ENCODE measurements at places on chromosomes 12 and 14.

GRCh38 chr12:13135371-13136178 is 32.1 kb upstream of the GSG1 start:
- DNase-seq: peak; percentile 71

DNA sequence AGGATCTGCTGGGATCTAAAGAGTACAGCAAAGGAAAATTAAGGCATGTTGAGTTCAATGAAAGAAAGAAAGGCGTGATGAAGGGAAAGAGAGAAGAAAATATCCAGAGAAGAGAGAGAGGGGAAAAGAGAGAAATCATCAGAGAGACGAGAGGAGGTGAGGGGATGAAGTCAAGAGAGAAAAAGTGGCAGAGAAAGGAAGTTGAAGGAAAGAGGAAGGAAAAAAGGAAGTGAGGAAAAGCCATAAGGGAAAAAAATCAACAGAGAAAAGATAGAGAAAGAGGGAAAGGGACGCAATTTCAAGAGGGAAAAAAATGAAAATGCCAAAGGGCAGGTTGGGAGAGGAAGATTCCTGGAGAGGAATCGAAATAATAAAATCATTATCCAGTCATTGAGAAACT is 40.4 kb downstream of the LLPH start:
- no peak for DNase-seq

GRCh38 chr14:102910442-102910841 is 12.0 kb upstream of the AMN start:
- DNase-seq: no peak

- no peak for DNase-seq
These were observed 381.2 kb upstream of the LRFN5 start for GRCh38 chr14:41225433-41225832.

- DNase-seq: no peak
These were observed 13.8 kb upstream of the NELL2 start for GRCh38 chr12:44889926-44890325.

DNA sequence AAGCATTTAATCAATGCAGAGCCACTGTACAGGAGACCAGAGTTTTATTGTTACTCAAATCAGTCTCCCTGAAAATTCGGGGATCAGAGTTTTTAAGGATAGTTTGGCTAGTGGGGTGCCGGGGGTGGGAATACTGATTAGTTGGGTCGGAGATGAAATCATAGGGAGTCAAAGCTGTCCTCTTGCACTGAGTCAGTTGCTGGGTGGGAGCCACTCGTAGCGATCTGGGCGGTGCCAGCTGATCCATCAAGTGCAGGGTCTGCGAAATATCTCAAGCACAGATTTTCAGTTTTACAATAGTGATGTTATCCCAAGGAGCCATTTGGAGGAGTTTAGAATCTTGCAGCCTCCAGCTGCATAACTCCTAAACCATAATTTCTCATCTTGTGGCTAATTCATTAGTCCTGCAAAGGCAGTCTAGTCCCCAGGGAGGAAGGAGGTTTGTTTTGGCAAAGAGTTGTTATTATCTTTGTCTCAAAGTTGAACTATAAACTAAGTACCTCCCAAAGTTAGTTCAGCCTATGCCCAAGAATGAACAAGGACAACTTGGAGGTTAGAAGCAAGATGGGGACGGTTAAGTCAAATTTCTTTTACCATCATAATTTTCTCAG is 169.4 kb upstream of the PLEKHG7 start:
- DNase-seq: peak; percentile 36

GRCh38 chr14:69960296-69960695 is 81.1 kb downstream of the SMOC1 start:
- no peak for DNase-seq

GRCh38 chr12:91123236-91123916 is 12.1 kb upstream of the LUM start:
- DNase-seq: no peak

- DNase-seq: no peak
These were observed 185.8 kb downstream of the STXBP6 start for GRCh38 chr14:24863968-24864684.

DNA sequence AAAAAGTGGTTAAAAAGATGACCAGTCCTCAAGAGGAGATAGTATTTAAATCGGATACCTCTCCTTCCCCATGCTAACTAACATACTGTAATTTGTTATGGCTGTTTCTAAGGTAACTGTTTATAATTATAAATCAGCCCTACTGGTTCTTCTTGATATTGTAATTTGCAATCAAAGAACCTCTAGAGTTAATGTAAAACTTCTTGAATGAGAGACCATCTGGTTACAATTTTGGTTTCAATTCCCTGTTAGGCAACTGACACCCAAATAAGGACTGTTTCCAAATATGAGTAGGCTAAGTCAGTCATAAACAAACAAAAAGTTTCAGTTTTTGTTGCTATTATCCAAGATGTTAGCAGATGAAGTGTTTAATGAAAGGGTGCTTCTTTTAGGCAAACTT is 120.2 kb upstream of the DNM1L start:
- DNase-seq: peak; percentile 47

DNA sequence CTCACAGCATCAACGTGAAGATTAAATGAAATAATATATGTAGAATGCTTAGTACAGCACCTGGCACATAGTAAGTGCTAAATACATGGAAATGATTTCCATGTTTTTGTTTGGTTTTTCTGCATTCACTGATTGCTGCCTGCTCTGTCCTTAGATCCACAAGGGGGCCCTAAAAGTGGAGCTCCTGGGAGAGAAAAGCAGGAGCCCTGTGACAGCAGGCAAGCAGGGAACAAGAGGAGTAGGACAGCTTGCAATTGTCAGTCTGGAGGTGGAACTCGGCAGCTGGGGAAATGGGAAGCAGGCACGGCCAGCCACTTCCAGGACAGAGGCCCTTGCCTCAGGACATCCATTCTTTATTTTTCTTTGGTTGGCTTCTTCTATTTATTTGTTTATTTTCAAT is 292.9 kb downstream of the BMP4 start:
- peak; percentile 40 for DNase-seq

DNA sequence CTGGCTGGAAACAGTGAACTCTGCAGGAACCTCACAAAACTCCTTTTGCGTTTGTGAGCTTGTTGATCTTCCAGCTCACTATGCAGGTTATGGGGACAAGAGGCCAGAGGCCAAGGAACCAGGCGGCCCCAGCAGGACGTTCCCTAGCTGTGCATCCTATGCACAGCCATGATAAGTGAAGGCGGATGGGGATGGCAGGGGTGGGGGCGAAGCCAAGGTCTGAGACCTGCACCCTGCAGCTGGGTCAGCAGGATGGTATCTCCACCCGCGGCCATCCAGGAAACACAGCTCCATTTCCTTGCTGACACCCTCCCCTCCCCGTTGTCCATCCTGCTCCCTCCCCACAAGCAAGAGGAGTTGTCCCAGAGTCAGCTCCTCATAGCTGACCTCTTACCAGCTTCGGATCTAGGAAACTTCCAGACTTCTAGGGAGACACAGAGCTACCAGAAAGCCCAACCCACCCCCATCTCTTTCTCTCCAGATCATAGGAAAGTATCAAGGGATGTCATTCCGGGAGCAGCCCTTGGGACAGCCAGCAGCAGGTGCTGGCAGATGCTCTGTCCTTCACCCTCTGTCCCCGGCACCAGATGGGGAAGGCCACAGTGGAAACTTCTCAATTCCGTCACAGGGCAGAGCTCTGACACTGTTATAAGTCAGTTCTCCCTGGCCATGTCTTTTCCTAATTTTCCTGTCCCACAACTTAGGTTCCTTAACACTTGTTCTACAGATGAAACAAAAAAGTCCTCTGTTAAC is 9.4 kb downstream of the ZBTB39 start:
- no peak for DNase-seq

DNA sequence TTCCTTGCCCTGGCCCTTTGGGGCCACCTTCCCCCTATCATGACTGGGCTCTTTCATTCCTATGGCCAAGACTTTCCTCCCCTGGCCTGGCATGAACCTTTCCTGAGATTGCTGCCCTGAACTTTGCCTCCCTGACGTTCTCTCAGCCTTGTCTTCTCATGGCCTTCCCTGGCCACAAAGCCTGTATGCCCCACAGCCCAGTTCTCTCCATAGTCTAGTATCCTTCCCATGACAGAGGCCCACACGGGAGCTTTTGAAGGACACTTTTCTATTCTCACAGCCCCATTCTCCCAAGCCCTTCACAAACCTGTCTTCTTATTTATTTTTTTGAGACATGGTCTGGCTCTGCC is 4.5 kb upstream of the RNU7-1 start:
- no peak for DNase-seq

DNA sequence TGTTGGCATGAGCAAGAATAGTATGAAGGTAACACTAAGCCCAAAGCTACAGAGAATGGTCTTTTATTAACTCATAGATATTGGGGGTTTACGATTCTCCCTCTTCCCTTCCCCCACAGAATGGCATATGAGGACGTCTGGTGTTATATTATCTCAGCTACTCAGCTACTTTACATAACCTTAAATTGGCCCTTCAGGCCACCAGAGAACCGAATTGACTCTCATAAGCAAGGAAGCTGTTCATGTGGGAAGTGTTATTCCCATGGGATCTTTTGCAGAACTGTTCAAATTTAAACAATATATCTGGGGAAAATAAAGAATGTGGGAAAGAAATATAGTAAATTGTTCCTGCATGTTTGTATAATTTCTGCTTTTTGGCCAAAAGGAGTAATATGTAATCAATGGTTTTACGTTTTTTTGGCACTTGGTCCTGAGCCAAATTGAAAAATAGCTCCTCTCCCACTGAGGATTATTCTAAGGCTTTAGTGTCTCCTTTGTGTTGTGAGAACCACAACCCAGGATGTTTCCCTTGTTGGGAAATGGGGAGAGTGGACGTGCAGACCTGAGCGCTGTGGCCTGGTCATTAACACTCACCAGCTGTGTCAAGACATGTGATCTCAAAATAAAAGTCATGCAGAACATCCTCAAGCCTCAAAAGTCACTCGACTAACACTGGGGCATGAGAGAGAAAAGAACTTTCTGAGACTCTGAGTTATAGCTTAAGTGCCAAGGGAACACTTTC is 31.8 kb upstream of the CMAS start:
- no peak for DNase-seq

DNA sequence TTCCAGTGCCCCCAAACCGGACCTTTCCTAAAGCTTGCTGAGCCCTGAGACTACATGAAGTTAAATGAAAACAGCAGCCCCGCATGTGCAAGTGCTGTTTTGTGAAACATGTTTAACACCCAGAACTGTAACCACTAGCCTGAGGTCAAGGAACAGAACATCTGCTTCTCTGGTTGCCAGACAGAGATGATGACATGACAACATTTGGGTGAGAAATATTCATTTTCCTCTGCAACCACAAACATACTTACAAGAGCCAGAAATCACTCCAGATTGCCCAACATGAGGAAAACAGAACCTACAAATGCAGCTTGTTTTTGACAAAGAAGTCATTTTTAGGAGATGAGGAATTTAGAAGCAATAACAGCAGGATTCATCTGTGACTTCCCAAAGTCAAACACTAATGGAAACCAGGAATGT is 110.4 kb downstream of the BCAT1 start:
- peak; percentile 95 for DNase-seq

GRCh38 chr14:21058903-21059302 is 1.3 kb downstream of the RNASE8 start:
- DNase-seq: no peak

- DNase-seq: peak; percentile 23
These were observed 27.1 kb downstream of the PRKAB1 start for GRCh38 chr12:119695034-119695433.

GRCh38 chr12:57529831-57530230 is 7.2 kb downstream of the MBD6 start:
- no peak for DNase-seq

GRCh38 chr14:77299771-77300170 is 20.9 kb downstream of the POMT2 start:
- DNase-seq: no peak

GRCh38 chr12:6813363-6813762 is 8.3 kb upstream of the GPR162 start:
- no peak for DNase-seq

GRCh38 chr12:103494734-103495468 is 867 bp downstream of the C12orf42 start:
- no peak for DNase-seq

- peak; percentile 36 for DNase-seq
These were observed 22.5 kb upstream of the ATP2B1 start for GRCh38 chr12:89731089-89731488.

DNA sequence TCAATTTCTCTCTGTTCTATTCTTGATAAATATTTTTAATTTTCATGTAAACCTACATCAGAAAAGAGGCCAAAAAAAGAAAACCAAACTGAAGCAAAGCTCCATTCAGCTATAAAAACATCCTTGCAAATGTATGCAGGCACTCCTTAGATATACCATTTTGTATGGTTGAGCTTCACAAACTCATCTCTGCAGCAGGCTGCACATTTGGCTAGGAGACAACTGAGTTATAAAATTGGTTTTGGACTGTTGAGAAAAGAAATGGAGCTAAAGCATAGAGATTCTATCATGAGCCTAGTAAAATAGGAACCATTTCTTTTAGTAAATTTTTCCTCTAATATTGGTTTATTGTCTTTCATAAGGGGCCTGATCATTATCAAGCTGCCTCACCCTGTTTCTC is 156.4 kb downstream of the SYT1 start:
- no peak for DNase-seq

- no peak for DNase-seq
These were observed 242.4 kb downstream of the TMEM117 start for GRCh38 chr12:44078273-44078672.

DNA sequence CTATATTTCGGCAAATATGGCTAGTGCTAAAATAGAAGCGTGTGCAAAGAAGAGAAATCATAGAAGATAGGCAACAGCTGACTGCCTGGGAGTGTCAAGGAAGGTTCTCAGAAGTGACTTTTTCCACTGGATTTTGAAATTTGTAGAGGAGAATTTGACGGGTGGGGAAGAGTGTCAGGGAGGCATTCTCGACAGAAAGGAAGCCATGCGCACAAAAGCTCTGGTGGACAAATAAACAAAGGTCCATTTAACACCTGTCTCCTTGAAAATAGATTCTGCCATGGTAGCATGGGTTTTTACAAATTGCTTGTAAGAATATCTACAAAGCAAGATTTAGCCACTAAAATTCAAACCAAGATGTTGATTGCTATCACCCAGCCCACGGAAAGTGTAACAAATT is 1081.5 kb downstream of the GALC start:
- DNase-seq: no peak

- DNase-seq: no peak
These were observed 220.2 kb downstream of the AEBP2 start for GRCh38 chr12:19659501-19659900.

DNA sequence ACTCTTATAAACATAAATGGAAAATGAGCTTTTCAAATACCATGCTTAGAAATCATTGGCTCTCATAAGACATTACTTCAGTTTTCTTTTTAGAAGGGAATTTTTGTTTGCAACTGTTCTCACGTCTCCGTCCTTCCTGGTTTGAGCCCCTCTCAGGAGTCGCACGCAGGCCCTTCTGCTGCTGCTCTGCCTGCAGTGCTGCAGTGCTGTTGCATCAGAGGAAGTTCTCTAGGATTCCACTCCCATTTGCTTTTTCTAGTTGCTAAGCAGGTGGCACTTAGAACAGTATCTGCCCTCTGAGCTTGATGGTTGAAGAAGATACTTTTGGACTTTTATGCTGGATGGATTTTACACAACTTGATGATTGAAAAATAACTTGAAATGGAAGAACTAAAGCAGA is 70.8 kb downstream of the SCN8A start:
- DNase-seq: no peak

All from fibroblast of pulmonary artery (primary cell).